Fibroblast of skin of back (primary cell): ENCODE measurements at places on chromosomes 6 and 20.

GRCh38 chr6:112304680-112305079 is 42.5 kb upstream of the RFPL4B start:
- no peak for DNase-seq

GRCh38 chr6:46293641-46294316 is 123.0 kb upstream of the ENPP5 start:
- DNase-seq: no peak

DNA sequence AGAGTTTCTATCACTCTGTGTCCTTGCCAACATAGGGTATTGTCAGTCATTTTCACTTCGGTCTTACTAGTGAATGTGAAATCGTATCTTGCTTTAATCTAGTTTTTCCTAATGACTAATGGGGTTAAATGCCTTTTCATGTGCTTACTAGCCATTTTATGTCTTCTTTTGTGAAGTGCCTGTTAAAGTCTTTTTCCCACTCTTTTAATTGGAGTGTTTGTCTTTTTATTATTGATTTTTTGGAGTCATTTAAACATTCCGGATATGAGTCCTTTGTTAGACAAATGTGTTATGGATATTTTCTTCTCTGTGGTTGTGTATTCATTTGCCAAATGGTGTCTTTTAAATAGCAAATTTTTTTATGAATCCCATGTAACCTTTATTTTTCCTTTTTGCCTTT is 194.6 kb downstream of the CDH26 start:
- DNase-seq: no peak

DNA sequence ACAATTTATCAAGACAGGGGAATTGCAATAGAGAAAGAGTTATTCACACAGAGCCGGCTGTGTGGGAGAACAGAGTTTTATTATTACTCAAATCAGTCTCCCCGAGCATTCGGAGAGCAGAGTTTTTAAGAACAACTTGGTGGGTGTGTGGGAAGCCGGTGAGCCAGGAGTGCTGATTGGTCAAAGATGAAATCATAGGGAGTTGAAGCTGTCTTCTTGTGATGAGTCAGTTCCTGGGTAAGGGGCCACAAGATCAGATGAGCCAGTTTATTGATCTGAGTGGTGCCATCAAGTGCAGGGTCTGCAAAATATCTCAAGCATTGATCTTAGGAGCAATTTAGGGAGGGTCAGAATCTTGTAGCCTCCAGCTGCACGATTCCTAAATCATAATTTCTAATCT is 50.0 kb upstream of the ECI2 start:
- DNase-seq: no peak
